ENCODE measurements at places on chromosomes 7 and 10.
A peak's percentile ranks its signal among the peaks of the same experiment; 100 is the strongest.

- peak; percentile 29 for DNase-seq
These were observed 247.3 kb downstream of the SEMA3A start for GRCh38 chr7:83947260-83947659.

GRCh38 chr10:31830887-31831286, 97.7 kb downstream of the ARHGAP12 start:
- DNase-seq = no peak

GRCh38 chr10:103599211-103599610, 105.7 kb downstream of the NEURL1 start:
- no peak for DNase-seq

- DNase-seq = no peak
These were observed 7.0 kb downstream of the CALML3 start for GRCh38 chr10:5531558-5532306.

DNA sequence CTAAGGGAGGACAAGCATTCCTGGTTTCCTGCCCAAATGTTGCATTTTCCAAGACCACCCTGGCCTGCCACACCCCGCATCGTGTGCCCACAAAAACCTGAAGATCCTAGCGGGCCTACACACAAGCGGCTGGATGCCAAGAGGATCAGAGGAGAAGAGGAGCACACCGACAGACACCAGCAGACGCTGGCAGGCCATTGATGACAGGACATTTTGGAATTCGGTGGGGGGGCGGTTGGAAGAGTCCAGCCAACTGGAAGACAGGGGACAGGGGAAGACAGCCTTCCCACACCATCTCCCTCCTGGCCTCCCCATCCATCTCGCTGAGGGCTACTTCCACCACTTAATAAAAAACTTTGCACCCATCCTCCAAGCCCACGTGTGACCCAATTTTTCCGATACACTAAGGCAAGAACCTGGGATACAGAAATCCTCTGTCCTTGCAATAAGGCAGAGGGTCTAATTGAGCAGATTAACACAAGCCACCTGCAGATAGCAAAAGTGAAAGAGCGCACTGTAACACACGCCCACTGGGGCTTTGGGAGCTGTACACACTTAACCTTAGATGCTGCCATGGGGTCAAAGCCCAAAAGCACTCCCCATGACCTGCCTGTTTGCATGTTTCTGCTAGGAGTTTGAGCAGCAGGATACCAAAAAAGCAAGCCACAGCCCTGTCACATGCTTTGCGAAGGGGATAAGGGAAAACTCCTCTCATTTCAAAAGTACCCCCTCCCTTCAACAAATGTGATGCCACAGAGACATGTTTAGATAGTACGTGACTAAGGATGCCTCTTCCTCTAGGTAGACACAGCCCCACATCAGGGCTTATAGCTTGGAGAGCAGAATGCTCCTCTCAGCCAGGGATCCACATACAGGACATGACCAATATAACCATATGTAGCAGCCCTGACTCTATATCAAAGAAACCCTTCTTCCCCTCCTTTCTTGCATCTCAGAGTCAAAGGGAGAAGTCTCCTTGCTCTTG, 13.4 kb upstream of the SMNDC1 start:
- no peak for DNase-seq

DNA sequence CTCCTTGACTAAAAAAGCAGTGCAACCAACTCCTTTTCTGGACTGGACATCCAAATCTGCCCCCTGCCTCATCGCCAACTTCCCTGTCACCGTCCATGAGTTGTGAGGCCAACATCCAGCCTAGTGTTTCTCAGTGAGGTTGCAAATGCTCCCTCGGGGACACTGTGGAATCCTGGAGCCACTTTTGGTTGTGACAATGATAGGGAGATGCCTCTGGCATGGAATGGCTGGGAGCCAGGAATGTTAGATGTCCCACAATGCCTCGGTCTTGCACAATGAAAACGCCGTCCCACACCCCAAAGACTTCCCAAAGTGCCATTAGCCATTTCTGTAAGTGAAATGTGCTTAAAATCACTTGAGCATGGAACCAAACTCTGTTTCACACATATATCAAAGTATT, 105.2 kb downstream of the OSBPL3 start:
- DNase-seq = no peak

DNA sequence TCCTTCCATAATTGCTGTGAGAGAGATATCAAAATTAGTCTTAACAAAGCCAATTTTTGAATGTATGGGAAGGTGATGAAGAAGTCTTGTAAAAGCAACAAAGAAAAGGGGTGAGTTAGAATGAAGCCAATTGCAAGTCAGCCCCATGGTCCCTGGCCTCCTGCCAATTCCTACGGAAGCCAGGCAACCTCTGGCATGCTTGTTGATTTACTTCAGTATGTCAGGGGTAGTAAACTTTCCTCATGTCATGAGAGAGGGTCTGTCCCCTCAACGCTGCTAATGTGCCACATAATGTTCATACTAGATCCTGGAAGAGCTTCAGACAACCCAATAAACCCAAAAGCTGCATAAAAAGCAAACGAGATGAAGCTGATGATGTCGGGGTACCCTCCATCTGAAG, 159.1 kb upstream of the YAE1 start:
- DNase-seq = no peak

DNA sequence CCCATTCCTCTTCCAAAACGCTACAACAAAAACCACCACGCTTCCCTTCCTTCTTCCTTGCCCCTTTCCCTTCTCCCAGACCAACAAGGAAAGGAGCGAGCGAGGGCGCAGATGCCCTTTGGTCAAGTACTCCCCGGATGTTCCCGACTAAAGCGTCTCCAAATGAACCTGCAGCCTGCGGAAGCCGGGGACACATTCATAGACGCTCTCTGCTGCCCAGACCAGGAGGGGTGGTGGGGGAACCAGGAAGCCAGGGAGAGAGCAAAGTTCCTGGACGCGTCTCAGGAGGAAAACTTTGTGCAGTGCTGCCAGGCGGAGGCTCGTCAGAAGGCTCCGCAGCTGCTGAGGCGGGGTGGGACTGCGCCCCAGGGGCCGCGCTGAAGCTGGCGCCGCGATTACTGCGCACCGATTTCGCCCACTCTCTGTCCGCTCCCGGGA, 754 bp downstream of the SEMA3D start:
- no peak for DNase-seq

Data from Jurkat, Clone E6-1 (cell line).